ENCODE measurements at places on chromosomes 3 and 15.
A peak's percentile ranks its signal among the peaks of the same experiment; 100 is the strongest.

GRCh38 chr3:181718369-181718768 lies 6.6 kb downstream of the SOX2 start:
- no peak overlapping the region for H3K4me3 ChIP-seq
- DNase-seq = no peak
- peaks cover 57% of the 10 kb centered on the region for H3K27me3 ChIP-seq
- H3K36me3 ChIP-seq = no peaks in the 10 kb centered on the region
- no peak overlapping the region for H3K27ac ChIP-seq

- peaks cover 19% of the 10 kb centered on the region for H3K36me3 ChIP-seq
- H3K4me3 ChIP-seq = peak overlapping the region; percentile 100
- H3K27me3 ChIP-seq = no peaks in the 10 kb centered on the region
Observed at GRCh38 chr15:58931987-58932588, 1.4 kb downstream of the SLTM start.

DNA sequence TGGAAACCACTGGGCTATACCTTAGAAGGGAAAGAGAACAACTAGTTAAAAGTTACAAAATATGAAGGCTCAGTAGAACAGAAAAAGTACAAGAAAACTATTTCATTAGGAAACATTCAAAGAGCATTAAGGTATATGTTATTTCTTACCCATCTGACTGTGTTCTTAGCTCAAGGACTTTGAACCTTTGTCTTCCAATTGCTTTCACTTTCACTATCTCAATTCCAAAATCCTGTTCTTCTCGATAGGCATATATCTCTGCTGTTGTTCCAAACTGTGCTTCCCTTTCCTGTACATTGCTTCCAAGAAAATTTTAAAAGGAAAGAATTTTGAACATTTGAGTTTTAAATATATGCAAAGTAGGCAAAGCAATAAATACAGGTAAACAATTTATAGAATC lies 6.9 kb downstream of the CRBN start:
- peak overlapping the region; percentile 75 for H3K27ac ChIP-seq
- peaks cover 29% of the 10 kb centered on the region for H3K36me3 ChIP-seq
- peaks cover 69% of the 10 kb centered on the region for H3K4me1 ChIP-seq
- DNase-seq = no peak

DNA sequence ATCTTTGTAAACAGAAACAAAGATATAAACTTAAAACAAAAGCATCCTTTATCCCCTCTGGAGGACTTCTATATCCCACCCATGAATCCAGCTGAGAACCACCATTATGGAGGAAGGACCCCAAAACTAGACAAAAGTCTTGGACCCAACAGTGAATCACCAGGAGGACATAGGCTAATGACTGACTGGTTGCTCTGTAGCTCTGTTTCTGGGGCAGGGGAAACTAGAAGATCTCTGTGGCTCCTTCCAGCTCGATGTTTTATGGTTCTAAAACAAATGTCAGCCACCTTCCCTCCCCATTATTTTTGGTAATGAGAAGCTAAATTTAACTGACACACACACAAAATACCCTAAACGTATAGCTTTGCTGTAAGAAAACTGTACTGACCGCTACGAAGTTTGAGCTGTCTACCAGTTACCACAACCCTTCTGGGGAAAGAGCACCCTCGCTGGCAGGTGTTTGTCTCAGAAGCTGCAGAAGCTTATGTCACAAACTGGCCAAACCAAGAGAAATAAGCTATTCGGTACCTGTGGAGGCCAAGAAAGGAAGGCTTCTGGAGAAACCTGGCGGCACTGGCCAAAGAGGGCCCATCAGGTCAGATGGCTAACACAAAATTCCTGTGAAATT lies 36.4 kb downstream of the MB21D2 start:
- no peaks in the 10 kb centered on the region for H3K36me3 ChIP-seq
- no peaks in the 10 kb centered on the region for H3K4me1 ChIP-seq
- no peak for DNase-seq
- no peak overlapping the region for H3K4me3 ChIP-seq
- H3K27me3 ChIP-seq = no peaks in the 10 kb centered on the region
- no peak overlapping the region for H3K27ac ChIP-seq

GRCh38 chr15:29570948-29571791 lies 251.1 kb downstream of the TJP1 start:
- no peaks in the 10 kb centered on the region for H3K36me3 ChIP-seq
- no peak overlapping the region for H3K4me3 ChIP-seq
- H3K4me1 ChIP-seq = no peaks in the 10 kb centered on the region
- H3K27me3 ChIP-seq = no peaks in the 10 kb centered on the region
- no peak overlapping the region for H3K27ac ChIP-seq

DNA sequence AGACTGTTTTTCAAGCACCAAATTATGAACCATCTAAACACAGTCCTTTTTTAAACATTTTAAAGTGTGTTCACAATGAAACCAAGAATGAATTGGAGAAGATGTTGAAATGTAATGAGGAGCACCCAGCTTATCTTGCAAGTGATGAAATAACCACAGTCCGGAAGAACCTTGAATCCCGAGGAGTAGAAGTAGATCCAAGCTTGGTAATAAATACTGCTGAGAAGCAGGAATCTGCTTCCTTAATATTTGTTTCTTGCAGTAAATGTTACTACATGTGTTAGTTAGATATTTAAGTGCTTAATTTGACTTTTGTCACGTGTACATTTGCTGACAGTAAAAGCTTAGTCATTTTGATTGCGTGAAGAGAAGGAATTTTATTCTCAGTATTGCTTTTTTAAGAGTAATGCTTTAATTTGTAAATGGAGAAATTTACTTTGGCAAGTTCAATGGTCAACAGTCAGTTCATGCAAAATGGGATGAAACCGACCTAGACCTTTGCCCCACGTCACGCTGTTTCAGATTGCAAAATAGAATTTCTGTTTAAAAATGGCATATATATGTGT lies 69.8 kb downstream of the OPA1 start:
- no peaks in the 10 kb centered on the region for H3K4me1 ChIP-seq
- no peaks in the 10 kb centered on the region for H3K27me3 ChIP-seq
- no peak for DNase-seq
- H3K36me3 ChIP-seq = peaks cover 40% of the 10 kb centered on the region
- no peak overlapping the region for H3K4me3 ChIP-seq
- no peak overlapping the region for H3K27ac ChIP-seq

DNA sequence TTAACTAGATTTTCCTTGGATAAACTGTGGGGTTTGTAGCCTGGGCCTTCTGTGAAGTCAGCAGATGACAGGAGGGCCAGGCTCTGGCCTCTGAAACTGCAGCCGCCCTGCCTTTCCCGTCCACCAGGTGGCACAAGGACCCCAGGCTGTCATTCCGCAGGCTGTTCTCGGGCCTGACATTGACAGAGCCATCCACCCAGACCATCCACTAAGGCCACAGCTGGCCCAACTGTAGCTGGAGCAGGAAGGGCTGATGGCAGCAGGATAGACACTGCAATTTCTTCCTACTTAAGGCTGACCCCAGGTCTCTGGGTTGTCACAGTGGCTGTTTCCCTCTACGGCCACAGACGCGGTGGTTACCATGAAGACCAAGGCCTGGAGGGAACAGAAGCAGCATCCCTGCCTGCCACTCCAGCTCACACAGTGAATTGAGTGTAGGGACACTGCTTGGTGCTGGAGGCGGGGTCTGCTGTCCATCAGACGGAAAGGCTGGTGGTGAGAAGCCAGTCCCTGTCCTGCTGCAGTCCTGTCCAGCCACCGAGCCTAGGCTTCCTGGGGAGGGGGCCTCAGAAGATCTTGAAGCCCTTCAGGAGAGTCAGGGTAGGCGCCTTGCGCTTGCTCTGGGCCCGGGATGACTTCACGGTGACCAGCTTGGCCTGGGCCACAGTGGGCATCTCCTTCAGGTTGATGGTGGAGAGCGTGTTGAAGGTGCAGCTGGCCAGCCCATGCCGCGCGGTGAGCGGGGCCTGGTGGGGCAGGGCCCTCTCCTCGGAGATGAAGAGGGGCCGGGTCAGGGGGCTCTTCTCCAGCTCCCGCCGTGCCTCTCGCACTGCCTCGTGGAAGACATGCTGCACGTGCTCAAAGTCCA lies 9.4 kb downstream of the SLC51B start:
- no peak overlapping the region for H3K4me3 ChIP-seq
- no peaks in the 10 kb centered on the region for H3K36me3 ChIP-seq
- peak; percentile 15 for DNase-seq
- H3K27ac ChIP-seq = no peak overlapping the region
- peaks cover 4% of the 10 kb centered on the region for H3K4me1 ChIP-seq

DNA sequence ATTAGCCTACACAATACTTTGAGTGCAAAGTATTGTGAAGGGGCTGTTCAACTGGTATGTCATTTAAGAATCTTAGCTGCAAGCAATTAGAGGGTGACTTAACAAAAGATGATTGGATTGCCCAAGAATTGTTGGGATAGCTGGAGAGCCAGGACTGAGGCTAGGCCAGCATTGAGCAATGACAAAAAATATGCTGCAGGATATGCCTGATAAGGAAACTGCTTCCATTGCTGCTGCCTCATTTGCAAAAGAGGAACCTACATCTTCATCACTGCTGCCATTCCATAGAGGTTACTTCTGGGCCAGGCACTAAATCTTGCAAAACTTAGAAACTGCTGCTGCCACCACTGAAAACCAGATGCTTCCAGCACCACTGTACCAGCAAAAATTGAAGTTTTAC lies 108.0 kb upstream of the TBC1D5 start:
- no peaks in the 10 kb centered on the region for H3K36me3 ChIP-seq
- no peak overlapping the region for H3K27ac ChIP-seq
- no peak for DNase-seq
- no peak overlapping the region for H3K4me3 ChIP-seq

DNA sequence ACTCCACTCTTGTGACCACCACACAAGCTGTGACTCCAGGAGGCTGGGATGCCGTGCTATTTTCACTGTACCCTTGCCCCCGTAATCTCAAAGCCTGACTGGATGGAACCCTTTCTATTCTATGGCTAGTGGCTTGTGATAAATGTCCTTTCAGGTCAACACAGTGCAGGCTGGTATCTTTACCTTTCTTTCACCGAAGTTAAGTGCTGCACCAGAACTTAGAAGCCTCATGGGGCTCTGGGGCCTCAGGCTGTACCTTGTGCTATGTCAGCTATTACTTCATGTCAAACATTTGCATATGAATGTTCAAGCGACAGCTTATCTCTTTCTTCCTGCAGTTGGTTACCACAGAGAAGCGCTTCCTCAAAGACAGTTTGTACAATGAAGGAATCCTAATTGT lies 66.8 kb downstream of the RPL39L start:
- no peaks in the 10 kb centered on the region for H3K27me3 ChIP-seq
- DNase-seq = no peak
- no peak overlapping the region for H3K4me3 ChIP-seq
- peaks cover 78% of the 10 kb centered on the region for H3K36me3 ChIP-seq
- no peak overlapping the region for H3K27ac ChIP-seq

DNA sequence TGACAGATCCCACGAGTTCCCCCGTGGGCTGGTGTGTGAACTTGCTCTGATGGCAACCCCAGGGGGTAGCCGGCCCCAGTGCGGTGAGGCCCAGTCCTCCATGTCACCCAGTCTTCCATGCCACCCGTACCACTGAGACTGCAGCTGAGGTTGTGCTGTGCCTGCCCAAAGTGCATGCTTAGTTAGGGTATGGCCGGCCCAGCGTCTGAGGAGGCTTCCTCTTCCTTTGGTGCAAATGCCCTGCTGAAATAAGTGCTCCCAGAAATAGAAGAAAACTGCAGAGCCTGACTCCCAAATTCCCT lies 31.5 kb downstream of the MGLL start:
- H3K27ac ChIP-seq = no peak overlapping the region
- H3K4me1 ChIP-seq = no peaks in the 10 kb centered on the region
- H3K4me3 ChIP-seq = no peak overlapping the region
- H3K27me3 ChIP-seq = no peaks in the 10 kb centered on the region
- H3K36me3 ChIP-seq = no peaks in the 10 kb centered on the region

DNA sequence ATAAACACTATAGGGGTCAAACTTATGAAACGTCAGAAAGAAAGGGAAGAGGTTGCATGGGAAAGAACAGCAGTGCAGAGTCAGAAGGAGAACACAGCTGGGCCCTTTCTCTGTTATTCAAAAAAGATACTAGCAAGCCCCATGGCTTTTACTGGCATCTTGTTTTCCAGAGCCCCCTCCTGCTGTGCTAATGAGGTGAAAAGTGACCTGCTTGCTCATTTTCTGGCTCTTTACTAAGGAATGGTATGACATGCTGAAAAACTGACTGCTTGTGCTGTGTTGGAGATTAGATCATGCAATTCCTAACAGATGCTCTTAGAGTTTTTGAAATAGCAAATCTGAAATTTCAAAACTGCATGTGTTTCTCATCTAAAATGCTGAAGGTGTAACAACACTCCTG lies 541.6 kb upstream of the ALCAM start:
- no peak for DNase-seq
- no peak overlapping the region for H3K4me3 ChIP-seq
- H3K27ac ChIP-seq = no peak overlapping the region
- no peaks in the 10 kb centered on the region for H3K4me1 ChIP-seq
- no peaks in the 10 kb centered on the region for H3K27me3 ChIP-seq

DNA sequence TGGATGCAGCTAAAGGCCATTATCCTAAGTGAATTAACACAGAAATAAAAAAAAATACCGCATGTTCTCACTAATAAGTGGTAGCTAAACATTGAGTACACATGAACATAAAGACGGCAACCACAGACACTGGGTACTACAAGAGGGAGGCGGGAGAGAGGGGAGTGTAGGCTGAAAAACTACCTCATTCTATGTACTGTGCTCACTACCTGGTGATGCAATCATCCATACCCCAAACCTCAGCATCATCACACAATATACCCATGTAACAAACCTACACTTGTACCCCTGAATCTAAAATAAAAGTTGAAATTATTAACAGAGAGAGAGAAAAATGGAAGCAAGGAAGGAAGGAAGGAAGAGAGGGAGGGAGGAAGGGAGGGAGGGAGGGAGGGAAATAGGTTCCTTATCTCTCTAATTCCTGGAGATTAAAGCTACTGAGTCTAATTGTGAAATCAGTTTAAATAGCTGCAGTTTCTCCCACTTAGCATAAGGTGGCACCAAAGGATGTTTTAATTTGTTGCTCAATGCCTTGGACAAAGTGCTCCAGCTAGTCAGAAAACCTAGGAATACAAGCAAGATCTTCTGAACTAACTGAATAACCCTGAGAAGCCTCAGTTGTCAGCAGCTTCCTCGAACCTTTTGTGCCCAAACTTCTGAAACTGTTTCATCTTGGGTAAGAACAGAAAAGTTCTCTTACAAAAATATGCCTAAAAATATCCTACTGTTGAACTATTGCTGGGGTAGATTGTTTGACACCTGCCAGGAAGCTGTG lies 79.4 kb upstream of the ATP11B start:
- H3K27ac ChIP-seq = no peak overlapping the region
- H3K4me3 ChIP-seq = no peak overlapping the region
- no peaks in the 10 kb centered on the region for H3K36me3 ChIP-seq
- no peak for DNase-seq
- H3K4me1 ChIP-seq = no peaks in the 10 kb centered on the region

GRCh38 chr3:108183181-108183580 lies 39.0 kb downstream of the IFT57 start:
- H3K27ac ChIP-seq = no peak overlapping the region
- no peak for DNase-seq
- no peak overlapping the region for H3K4me3 ChIP-seq
- H3K27me3 ChIP-seq = no peaks in the 10 kb centered on the region
- no peaks in the 10 kb centered on the region for H3K4me1 ChIP-seq
- H3K36me3 ChIP-seq = peaks cover 6% of the 10 kb centered on the region

GRCh38 chr3:17640466-17640865 lies 102.0 kb downstream of the TBC1D5 start:
- H3K27ac ChIP-seq = no peak overlapping the region
- H3K27me3 ChIP-seq = no peaks in the 10 kb centered on the region
- no peak overlapping the region for H3K4me3 ChIP-seq
- H3K4me1 ChIP-seq = no peaks in the 10 kb centered on the region
- no peak for DNase-seq
- no peaks in the 10 kb centered on the region for H3K36me3 ChIP-seq
